HTR-8/SVneo (cell line): ENCODE measurements at places on chromosomes 11 and 22.

GRCh38 chr11:123973816-123974215, 3.8 kb downstream of the OR10S1 start:
- peak; percentile 10 for DNase-seq

DNA sequence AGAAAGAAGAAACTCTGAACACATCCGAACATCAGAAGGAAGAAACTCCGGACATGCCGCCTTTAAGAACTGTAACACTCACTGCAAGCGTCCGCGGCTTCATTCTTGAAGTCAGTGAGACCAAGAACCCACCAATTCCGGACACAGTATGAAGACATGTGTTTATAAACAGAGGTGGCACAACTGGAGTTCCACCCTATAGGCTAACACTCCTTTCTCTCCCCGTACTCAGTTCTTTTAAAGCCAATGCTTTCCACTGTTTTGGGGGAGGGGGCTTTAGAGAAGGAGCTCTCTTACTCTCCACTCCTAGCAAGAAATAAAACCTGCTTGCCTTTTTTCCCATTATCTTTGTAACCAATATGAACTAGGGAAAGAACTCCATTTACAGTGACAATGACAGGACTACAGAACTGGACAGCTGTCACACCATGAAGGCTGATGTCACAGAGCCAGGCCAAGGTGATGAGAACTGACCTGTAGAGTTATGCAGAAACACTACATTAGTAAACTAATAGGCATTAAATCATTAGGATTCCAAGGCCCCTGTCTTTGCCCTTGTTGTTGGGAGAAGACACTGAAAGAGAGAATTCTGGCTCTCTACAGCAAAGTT, 733 bp downstream of the TRIM5 start:
- no peak for DNase-seq

DNA sequence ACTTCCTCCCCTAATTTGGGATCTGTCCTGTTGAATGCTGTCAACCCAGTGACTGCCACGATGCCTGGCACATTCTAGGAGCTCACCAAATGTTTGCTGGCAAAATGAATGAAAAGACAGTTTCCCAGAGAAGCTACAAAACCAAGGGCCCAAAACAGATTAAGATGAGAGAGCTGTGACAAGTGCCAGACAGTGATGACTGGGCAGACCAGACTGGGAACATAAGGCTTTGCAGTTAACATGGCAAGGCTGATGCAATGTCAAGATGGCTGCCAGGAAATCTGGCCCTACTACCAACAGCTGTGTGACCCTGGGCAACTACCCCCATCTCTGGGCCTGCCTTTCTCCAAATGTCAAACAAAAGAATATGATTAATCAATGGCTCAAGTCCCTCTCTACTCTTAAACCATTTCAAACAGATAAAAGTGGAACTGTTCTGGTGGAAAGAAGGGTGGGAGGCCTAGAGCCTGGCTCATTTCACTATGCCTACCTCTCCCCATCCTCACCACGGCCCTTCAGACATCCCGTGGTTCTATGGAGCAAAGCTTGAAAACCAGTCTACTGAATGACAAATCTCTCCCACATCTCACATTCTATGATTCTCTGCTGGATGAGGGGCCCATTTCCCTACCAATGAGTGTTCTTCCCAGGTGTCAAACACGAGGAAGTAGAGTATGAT, 12.8 kb downstream of the AP1B1 start:
- DNase-seq: no peak

DNA sequence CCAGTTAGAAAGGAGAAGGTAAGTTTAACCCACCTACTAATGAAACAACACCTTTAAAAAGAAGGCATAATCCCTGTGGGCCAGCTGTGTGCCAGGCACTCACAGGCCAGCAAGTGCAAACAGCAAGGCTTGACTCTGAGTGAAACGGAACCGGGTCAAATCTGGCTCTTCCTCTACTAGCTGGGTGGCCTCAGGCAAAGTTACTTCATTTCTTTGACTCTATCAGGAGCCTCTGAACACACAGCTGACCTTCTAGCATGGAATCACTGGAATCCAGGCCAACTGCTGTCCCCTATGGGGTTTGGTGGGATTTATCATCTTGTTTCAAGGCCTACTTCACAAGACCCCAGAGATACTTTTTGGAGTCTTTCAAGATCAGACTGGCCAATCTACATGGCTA, 3.3 kb downstream of the RAB38 start:
- no peak for DNase-seq

- DNase-seq: no peak
Measured at GRCh38 chr11:47160753-47161133, 15.9 kb downstream of the ARFGAP2 start.

DNA sequence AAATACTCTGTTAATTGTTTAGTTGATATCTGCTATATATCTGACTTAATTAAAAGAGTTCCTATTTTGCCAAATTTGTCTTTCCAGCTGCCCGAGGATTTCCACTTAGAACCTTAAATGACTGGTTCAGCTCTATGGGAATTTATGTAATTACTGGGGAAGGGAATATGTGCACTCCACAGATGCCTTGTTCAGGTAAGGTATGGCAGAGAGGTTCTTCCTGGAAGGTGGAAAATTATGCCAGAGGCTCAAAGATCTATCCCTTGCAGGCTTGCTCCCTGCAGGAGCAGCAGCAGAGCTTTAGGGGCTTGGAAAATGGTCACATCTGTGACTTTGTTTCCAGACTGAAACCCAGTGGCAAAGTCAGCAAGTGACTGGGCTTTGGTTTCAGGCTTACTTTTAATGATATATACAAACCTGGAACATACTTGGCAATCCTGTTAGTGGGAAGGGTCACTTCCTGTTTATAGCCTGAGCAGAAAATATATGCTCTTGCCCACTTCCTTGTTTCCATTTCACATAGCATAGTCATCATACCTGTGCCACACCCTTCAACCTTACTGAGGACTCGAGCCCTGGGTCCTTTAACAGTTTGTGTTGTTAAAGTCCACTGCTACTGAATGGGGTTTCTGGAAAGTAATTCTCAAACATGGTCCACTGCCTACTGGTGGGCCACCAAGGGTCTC, 23.7 kb downstream of the WBP2NL start:
- no peak for DNase-seq

GRCh38 chr11:15485432-15485831, 370.7 kb downstream of the INSC start:
- DNase-seq: no peak
